ENCODE measurements at places on chromosomes 4 and X. TPM values are rescaled to one million over a fixed set of nuclear protein-coding genes. Genes with fewer than 3 reads are reported as not detected.

The RADX gene
- total RNA-seq = 0.96 TPM

DNA sequence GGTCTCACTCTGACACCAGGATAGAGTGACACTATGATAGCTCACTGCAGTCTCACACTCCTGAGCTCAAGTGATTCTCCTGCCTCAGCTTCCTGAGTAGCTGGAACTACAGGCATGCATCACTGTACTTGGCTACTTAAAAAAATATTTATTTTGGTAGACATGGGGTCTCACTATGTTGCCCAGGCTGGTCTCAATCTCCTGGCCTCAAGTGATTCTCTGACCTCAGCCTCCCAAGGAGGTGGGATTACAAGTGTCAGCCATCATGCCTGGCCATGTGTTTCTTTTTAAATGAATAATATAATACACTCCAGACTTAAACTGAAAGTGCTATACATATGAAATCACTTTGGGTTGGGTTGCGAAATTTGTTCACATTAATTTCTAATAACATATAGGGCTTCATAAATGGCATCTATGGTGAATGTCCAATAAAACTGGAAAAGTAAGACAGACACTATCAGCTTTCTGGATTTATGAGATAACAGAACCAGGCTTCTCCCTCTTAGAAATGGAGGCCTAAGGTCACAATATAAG, 48.0 kb downstream of the SEC24D start:
- DNase-seq = no peak
- no peaks in the 10 kb centered on the region for H3K36me3 ChIP-seq
- H3K27me3 ChIP-seq = no peaks in the 10 kb centered on the region
- no peak overlapping the region for H3K27ac ChIP-seq
- no peak overlapping the region for H3K4me3 ChIP-seq

The RTL9 gene
- 56.7 TPM for total RNA-seq

DNA sequence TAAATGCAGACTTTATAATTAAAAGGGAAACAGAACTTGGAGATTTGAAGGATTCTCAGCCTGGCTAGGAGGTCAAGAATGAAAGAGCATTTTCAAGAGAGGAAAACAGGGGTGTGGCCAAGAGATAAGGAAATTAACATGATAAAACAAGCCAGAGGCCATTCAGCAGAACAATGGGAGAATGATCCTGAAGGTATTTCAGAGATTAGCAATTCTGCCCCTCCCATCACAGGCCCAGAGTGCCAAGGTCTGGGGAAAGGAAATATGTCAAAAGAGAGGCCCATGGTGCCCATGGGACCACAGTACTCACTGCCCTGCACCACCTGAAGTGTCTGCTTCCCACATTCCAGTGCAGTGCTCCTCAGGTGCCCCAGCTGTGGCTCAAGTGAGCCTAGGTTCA, 188.5 kb upstream of the STS start:
- H3K36me3 ChIP-seq = no peaks in the 10 kb centered on the region
- H3K4me1 ChIP-seq = no peaks in the 10 kb centered on the region
- no peak for DNase-seq
- no peak overlapping the region for H3K27ac ChIP-seq
- H3K27me3 ChIP-seq = no peaks in the 10 kb centered on the region
- H3K4me3 ChIP-seq = no peak overlapping the region

GRCh38 chr4:40562208-40562607, 67.5 kb downstream of the RBM47 start:
- H3K36me3 ChIP-seq = no peaks in the 10 kb centered on the region
- no peak for DNase-seq
- no peaks in the 10 kb centered on the region for H3K27me3 ChIP-seq
- H3K4me3 ChIP-seq = no peak overlapping the region
- no peak overlapping the region for H3K27ac ChIP-seq

- peak overlapping the region; percentile 48 for H3K27ac ChIP-seq
- no peaks in the 10 kb centered on the region for H3K4me1 ChIP-seq
- H3K36me3 ChIP-seq = no peaks in the 10 kb centered on the region
These were observed 16.8 kb upstream of the THOC2 start for GRCh38 chrX:123749643-123750042.

The ZAR1 gene
- 1.7 TPM for total RNA-seq

- H3K27ac ChIP-seq = no peak overlapping the region
- no peaks in the 10 kb centered on the region for H3K36me3 ChIP-seq
These were observed 30.3 kb upstream of the RGN start for GRCh38 chrX:47047989-47048388.

- H3K27me3 ChIP-seq = no peaks in the 10 kb centered on the region
- H3K27ac ChIP-seq = peak overlapping the region; percentile 76
- DNase-seq = no peak
- H3K4me3 ChIP-seq = peak overlapping the region; percentile 52
- no peaks in the 10 kb centered on the region for H3K4me1 ChIP-seq
These were observed 868 bp upstream of the GNL3L start for GRCh38 chrX:54529151-54529550.

GRCh38 chrX:29948653-29949052, 266.7 kb upstream of the MAGEB2 start:
- H3K4me3 ChIP-seq = no peak overlapping the region
- H3K4me1 ChIP-seq = no peaks in the 10 kb centered on the region
- DNase-seq = no peak
- H3K36me3 ChIP-seq = no peaks in the 10 kb centered on the region
- no peaks in the 10 kb centered on the region for H3K27me3 ChIP-seq
